ENCODE measurements at places on chromosomes 2 and 18.

DNA sequence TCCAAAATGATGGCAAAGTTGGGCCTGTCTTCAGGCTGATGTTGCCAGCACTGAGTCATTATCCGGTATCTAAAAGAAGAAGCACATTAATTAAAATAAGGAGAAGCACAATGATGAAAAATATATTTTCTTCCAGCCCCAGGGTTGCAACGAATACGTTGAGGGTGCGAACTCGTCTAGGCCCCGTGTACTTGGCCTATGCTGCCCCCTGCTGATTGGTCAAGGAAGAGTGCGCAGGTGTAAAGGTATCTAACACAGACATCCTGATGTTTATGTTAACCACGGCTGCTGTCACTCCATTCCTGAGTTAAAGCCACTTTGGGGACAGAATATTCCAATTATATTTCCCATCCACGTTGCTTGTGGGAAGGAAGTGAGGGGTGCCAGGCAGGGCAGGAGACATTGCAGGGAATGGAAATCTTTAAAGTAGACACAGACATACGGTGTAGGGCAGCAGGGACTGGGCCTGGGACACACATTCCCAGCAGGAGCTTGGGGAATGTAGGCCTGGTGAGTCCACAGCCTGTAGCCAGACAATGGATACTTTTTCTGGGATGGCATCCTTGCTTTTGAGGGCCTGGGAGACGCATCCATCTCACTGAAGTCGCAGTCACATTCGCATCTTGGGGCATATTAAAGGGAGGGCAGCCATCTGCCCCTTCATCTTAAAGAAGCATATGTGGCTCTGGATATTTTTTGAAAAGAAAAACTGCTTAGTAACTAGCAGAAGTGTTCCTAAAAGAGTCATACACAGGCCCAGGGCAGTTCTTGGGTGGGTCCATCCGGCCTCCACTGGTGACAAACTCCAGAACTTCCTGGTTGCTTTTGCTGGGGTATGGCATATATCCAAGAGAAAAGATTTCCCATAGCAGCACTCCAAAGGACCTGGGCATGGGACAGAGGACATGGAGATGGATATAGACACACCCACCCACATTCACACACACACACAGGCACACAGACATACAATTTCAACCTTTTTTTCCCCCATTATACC lies 81.9 kb downstream of the CLIP4 start:
- DNase-seq, result peak; percentile 62

DNA sequence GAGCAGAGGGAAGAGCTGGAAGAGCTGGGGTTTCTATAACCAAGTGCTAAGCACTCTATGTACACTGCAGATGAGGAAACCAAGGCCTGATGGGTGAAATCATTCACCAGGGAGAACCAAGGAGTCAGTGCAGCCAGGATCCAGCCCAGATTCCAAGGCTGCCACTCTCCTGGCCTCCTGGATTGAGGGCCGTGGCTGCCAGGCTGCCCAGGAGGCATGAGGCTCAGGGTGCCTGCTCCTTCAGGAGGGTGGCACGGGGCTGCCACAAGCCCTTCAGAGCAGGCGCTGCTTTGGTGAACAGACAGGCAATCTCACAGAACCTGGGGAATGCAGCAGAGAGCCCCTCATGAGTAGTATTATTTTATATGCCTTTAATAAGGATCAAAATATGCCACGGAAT lies 293.7 kb upstream of the HDAC4 start:
- no peak for DNase-seq

DNA sequence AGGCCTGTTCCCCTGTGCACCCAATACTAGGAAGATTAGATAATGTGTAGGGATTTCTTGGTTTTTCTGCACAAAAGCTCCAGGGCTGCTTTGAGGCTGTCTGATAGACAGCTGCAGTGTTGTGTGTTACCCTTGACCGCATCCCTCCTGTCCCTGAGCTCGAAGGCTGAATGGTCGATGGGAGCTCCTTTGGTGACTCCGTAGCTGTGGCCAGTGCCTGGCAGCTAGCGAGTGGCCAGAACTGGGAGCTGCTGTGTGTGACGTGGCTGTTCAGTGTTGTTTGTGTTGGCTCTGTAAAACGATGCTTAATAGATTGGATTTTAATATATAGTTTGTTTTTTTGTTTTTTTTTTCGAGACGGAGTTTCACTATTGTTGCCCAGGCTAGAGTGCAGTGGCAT lies 170.0 kb downstream of the AGAP1 start:
- no peak for DNase-seq

- no peak for DNase-seq
Observed at GRCh38 chr18:4292696-4293095, 162.4 kb downstream of the DLGAP1 start.

- DNase-seq, result peak; percentile 46
Observed at GRCh38 chr2:96374211-96374951, 38.8 kb downstream of the NCAPH start.

DNA sequence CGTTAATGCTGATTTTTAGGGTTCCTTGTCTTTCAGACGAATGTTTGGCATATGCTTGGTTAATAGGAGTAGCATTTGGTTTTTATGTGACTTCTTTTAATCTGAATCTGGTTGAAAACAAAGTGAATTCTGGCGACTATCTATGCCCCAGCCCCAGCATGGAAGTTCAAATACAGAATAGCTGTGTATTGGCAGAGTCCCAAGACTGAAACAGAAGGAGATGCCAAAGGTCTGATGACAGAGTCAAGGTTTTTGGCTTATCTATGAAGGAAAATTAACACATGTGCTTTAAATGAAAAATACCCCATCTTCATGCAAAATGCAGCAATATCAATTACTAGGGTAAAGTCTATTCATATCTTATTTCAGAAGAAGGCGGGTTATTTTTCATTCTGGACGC lies 734.8 kb upstream of the NXPH2 start:
- no peak for DNase-seq

- peak; percentile 67 for DNase-seq
Observed at GRCh38 chr2:60414495-60415138, 138.8 kb downstream of the BCL11A start.

- DNase-seq, result peak; percentile 85
Observed at GRCh38 chr18:54388203-54389142, 30.8 kb downstream of the C18orf54 start.

DNA sequence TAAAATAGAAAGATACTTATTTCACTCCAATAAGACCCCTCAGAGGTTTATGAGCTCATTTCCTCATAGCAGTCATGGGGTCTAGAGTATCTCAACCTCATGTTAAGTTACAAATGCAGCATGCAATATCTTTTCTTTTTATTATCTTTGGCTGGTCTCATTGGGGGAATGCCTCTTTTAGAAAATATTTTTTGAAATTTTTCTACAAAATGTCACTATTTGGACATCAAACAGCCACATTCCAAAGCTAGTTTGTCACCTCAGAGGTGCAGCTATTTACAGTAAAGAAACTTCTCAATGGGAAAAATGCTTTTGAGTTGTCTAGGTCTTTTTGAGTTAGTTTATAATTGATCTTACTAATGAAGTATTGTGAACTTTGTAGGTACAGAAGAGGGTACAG lies 370.7 kb upstream of the LRATD1 start:
- DNase-seq, result no peak

- DNase-seq, result peak; percentile 50
Observed at GRCh38 chr2:218482651-218483050, 63.7 kb downstream of the VIL1 start.

DNA sequence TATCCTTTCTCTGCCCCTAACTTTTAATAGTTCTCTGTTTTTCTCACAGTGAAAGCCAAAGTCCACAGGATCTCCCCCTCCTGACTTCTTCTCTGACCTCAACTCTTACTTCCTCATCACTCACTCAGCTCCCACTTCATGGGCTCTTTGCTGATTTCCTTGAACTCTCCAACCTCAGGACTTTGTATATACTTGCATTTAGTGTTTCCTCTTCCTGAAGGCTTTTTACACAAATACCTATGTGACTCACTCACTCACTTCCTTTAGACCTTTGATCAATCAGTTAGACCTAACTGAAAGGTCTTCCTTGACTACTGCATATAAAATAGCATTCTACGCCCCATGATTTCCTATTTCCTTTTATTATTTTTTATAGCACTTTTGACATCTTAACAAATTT lies 233.1 kb upstream of the MEX3C start:
- DNase-seq, result no peak

GRCh38 chr18:46939998-46940571 lies 22.7 kb downstream of the KATNAL2 start:
- no peak for DNase-seq

DNA sequence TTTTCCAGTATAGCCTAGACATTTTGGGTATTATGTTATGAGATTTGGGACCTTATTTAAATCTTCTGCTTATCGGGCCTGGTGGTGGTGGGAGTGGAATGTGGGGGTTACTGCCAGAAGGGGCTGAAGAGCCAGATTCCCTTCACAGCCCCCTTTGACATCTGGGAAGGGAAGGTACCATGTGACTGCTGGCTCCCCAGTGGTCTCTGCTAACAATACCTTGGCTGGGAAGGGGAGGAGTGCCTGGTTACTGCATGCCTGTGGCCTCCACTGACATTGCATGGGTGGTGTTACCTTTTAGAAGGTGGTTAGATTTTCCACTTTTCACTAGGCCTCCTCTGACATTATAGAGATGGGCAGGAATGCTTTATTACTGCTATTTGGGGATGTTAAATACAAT lies 8.0 kb downstream of the ATP9B start:
- no peak for DNase-seq

- DNase-seq, result no peak
Observed at GRCh38 chr2:139218181-139218580, 438.0 kb upstream of the NXPH2 start.

- peak; percentile 41 for DNase-seq
Observed at GRCh38 chr2:5666798-5667197, 25.4 kb upstream of the SOX11 start.

DNA sequence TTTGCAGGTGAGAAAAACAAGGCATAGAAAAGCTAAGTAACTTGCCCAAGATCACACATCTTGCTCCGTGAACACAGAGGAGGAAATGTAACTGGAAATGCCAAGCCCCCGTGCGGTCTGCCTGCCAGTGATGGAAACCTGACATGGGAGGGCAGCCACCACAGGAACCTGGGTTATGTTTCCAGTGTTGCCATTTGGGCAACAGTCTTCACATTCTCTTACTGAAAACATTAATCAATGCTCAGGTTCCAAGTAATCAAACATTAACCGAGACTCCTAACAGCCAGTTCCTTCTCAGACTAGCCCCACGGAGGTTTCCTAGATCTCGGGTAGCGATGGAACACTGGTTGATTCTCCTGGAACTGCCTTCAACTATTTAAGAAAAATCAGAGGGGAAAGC lies 2.5 kb downstream of the TGFA start:
- DNase-seq, result no peak

GRCh38 chr2:1375794-1376193 lies 37.5 kb upstream of the TPO start:
- no peak for DNase-seq

DNA sequence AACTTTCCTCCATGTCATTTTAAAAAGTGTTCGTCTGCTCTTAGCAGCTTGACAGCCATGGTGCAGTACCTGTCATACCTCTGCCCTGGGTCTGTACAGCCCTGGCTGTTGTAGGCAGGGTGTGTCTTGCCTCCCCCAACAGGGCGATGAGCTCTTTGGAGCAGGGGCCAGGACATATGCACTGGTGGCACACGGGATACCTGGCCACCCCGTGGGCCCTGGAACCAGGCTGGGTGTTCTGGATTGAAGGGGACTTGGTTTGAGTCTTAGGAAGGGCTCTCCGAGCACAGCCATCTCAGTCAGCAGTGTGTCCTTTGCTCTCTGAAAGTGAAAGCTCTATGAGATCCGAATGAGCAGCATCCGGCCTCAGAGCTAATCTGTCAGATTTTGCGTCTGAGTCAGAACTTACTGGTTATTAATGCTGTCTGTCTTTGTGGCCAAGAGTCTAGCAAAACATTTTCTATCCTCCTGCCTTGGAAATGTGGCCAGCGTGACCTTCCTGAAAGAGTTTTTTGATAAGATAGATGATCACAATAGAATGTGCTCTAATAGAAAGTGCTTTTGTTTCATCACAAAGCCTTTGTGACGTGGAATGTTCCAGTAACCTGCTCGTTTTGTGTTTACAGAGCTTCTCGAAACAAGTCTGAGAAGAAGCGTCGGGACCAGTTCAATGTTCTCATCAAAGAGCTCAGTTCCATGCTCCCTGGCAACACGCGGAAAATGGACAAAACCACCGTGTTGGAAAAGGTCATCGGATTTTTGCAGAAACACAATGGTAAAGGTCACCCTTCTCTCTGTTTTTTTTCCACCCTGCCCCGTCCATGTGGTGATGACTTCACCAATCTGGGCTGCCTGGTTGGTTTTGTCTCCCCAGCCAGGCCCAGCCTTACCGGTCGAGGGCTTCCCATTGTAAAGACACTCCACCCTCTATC lies 77.3 kb upstream of the RPL31 start:
- DNase-seq, result peak; percentile 95

- DNase-seq, result no peak
Observed at GRCh38 chr2:68241732-68242131, 10.6 kb downstream of the PPP3R1 start.

DNA sequence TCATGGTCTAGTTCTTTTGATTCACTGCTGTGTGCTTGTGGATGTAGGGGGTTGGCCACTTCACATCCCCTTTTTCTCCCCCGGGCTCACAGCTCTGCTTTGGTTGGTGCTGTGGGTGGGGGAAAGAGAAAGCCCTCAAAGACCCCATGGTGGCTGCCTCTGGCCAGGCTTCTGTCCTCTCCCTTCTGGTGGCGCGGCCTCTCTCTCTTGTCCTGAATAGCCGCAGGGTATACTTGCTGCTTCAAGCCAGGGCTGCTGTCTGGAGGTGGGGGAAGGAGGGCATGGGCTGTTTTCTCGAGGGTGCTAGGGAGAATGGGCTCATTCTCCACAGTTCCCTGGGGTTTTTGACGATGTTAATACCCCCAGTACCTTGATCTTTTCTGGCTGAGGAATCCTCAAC lies 53.9 kb downstream of the IL1R2 start:
- no peak for DNase-seq

- DNase-seq, result peak; percentile 16
Observed at GRCh38 chr2:112001136-112001715, 53.8 kb upstream of the TMEM87B start.

- DNase-seq, result no peak
Observed at GRCh38 chr2:42788882-42789281, 3.5 kb downstream of the HAAO start.

DNA sequence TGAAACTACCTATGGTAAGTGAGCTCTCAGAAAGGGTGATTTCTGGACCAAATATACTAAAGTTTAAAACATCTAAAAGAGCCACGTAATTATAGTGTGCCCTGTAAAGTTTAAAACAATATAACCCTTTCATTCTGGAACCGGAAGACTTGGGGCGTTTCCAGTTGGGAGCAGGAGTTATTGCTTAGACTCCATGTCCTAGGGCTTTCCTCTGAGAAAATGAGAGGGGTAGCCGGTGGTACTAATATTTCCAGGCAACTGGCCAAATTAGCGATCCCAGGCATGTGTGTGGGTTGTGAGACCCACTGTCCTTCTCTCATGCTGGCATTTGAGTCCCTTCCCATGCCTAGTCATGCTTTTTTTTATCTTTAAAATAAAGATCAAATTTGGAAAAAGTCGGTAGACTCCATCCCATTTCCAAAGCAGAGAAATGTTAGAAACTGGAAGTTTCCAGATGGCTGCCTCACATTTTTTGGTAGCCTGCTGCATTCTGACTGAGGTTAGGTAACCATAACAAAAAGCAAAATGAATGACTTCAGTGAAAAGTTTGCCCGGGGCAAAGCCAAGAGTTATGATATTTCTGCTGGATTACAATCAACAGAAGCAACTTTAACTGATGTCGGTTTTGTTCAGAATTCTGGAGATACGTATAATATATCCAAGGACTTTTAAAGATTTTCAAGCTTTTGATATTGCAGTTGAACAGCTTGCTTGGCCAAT lies 227.4 kb downstream of the SS18 start:
- DNase-seq, result peak; percentile 1

- DNase-seq, result no peak
Observed at GRCh38 chr2:64251497-64252250, 107.5 kb upstream of the PELI1 start.

GRCh38 chr18:42178376-42179080 lies 223.5 kb downstream of the PIK3C3 start:
- DNase-seq, result no peak

All from fibroblast of lung (primary cell).